Cortex of kidney (tissue), 1 donor: ENCODE measurements at places on chromosomes 3 and 15.

GRCh38 chr15:48058371-48058770, 62.4 kb upstream of the SLC24A5 start:
- no peak for DNase-seq

GRCh38 chr3:140724856-140725812, 47.3 kb downstream of the TRIM42 start:
- DNase-seq: no peak

- DNase-seq: no peak
These were observed 175.7 kb upstream of the KBTBD8 start for GRCh38 chr3:66822186-66823008.

DNA sequence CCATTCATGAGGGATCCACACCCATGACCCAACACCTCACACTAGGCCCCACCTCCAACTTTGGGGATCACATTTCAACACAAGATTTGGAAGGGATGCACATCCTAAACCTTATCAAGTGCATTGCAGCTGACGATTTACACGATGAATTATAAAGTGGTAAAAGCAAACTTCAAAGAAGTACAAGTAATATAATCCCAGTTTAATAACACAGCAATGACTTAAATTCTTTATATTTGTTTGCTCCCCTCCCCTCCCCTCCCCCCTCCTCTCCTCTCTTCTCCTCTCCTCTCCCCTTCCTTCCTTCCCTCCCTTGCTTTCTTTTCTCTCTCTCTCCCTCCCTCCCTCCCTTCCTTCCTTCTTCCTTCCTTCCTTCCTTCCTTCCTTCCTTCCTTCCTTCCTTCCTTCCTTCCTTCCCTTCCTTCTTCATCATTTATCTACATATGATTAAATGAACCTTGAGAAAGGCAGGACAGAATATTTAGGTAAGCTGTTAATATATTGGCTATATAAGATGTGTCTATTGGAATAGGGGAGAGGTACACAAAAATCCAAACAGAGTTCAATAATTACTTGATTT, 46.3 kb upstream of the CLSTN2 start:
- no peak for DNase-seq

GRCh38 chr3:101963902-101964362, 114.6 kb downstream of the NFKBIZ start:
- no peak for DNase-seq

- DNase-seq: no peak
These were observed 37.2 kb downstream of the DET1 start for GRCh38 chr15:88509321-88509720.

- DNase-seq: no peak
These were observed 580 bp upstream of the FXR1 start for GRCh38 chr3:180911876-180912303.

- no peak for DNase-seq
These were observed 144.3 kb downstream of the KCNMB2 start for GRCh38 chr3:178680489-178680888.

DNA sequence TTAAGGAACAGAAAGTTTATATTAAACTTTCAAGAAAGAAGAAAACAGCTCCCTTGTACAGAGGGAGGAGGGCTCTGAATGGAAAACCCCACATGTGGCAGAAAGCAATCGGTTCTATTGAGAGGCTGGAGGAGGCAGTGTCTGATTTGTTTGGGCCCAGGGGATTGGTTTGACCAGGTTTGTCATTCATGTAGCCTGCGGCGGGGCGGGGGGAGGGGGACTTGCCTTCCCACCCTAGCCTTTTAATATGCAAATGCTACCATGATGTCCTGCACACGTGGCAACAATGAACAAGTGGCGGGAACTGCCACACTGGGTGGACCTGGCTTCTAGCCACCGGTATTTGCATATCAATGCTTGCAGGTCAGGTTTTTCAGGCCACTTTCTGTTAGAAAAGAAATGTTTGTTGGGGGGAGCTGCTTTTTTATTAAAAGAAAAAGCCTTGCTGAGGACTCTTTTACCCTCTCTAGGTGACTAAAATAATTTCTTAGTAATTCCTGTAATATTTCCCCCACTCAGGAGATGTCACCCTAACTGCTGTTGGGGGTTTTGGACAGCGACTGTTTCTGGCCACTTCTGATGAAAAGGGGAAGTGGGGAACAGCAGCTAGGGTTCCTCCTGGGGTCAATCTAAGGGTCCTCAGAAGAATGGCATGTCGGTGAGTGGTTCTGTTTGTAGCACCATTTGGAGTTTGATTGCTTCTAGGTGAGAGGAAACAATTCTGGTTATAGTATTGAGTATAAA, 691.2 kb downstream of the TBL1XR1 start:
- no peak for DNase-seq
